ENCODE measurements at places on chromosomes 3 and 15.

GRCh38 chr3:173921732-173922131 is 524.2 kb downstream of the NLGN1 start:
- DNase-seq, result no peak

DNA sequence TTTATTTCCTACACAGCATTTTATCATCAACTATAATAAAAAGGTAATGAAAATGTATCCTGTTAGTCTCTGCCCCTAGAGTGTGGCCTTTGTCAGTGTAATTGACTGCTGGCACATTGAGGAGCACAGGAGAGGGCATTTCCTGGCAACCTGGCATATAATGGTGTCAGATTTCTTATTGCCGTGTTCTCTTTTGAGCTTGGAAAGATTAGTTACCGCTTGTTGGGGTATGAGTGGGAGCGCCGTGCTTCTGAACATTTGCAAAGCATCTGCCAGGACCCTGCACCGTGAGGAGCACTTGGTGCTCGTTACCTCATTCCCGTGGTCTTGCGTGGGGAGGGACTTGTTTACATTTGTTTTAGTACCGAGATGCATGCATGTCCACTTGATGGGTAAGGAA is 124.4 kb downstream of the PTPRG start:
- DNase-seq, result no peak

DNA sequence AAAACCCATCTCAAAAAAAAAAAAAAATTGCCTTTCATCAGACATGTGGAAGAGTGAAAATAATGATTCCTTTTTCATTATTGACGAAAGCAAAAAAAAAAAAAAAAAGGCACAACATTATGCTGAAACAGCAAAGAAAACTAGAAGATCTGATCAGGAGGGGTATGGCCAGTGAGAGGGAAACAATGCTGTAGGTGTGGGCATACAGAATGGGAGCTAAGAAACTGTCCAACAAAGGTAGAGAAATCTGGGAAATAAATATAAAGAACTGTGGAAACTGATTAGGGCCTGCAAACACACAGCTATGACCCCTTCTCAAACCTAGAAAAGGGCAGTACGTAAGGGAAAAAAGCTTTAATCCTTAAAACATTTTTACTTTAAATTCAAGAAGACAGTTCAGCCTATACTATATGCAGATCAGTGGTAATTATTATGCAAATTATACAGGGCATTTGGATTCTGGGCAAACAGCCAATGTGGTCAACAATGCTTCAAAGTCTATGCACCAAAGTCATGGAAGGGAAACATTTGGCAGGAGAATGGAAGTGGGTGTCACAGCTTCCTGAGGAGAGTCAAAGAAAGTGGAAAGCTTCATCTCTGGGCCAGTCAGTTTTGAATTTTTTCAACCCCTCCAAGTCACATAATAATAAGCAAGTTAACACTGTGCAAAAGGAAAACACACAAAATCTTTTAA is 68.3 kb upstream of the SLC12A8 start:
- DNase-seq, result no peak

GRCh38 chr3:78732471-78732870 is 1035.3 kb downstream of the ROBO1 start:
- no peak for DNase-seq

DNA sequence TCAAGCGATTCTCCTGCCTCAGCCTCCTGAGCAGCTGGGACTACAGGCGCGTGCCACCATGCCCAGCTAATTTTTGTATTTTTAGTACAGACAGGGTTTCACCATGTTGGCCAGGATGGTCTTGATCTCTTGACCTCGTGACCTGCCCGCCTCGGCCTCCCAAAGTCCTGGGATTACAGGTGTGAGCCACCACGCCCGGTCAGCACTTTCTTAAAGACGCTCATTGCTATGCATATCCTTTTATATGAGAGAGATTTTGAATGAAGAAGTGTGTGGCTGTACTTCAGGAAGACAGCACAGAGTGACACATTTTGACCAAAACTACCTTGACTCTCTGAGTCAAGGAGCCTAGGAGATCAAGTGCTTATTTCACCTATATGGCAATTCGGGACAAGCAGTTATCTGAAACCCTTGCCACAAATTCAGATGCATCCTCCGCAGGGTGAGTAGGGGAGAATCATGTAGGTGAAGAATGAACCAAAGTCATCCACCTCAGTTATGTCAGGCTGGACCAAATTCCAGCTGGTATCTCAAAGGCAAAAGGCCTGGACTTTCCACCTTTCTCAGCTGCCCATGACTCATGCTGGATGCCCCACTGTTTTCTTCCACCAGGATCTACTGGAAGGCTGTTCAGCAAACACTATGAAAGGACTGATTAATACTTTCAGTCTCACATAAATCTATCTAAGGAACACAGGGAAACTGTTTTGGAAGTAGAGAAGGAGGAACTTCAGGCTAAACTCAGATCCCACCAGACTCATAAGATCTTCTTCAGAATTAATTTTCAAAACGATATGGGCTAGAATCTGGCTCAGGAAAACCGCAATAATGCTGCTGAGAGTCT is 31.9 kb downstream of the SUSD5 start:
- no peak for DNase-seq
